ENCODE measurements at places on chromosomes 5 and 9.
A peak's percentile ranks its signal among the peaks of the same experiment; 100 is the strongest.

DNA sequence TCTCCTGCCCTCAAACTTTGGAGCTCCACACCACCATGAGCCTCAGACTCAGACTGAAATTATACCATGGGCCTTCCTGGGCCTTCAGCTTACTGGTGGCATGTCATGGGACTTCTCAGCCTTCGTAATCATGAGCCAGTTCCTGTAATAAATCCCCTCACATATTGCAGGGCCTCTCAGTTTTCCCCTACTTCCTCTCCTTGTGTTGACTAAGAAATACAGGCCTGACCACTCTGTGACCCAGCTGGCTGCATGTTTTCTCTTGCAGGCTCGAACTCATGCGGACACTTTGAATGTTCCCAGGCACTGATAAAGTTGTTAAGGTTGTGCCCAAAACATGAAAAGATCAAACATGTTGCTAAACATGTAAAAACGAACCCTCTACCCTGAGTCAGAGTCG lies 26.2 kb upstream of the SHC3 start:
- DNase-seq: no peak

- no peak for DNase-seq
Measured at GRCh38 chr5:131274326-131275063, 10.6 kb downstream of the CDC42SE2 start.

GRCh38 chr9:114643001-114643400 lies 14.6 kb downstream of the TEX53 start:
- DNase-seq: no peak

- peak; percentile 37 for DNase-seq
Measured at GRCh38 chr5:178232124-178232919, at the start of gene PHYKPL. TSS of gene PHYKPL (minus strand) at chr5:178232802. CDS start at chr5:178232550, 252 bp downstream.

DNA sequence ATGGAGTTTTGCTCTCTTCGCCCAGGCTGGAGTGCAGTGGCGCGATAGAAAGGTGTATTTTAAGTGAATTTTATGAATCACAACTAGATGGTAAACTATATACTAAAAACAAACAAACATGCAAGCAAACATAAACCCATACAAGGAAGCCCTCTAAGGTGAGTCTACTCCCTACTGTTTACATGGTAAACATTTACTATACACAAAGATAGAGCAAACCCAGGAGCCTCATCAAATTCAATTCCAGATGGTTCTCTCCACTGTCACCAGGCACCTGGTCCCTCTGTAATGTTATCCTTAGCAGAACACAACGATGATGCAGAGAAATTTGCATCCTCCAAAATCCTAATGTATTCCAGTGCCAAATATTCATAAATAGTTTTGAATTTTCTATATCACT lies 17.9 kb downstream of the ANKH start:
- DNase-seq: no peak

DNA sequence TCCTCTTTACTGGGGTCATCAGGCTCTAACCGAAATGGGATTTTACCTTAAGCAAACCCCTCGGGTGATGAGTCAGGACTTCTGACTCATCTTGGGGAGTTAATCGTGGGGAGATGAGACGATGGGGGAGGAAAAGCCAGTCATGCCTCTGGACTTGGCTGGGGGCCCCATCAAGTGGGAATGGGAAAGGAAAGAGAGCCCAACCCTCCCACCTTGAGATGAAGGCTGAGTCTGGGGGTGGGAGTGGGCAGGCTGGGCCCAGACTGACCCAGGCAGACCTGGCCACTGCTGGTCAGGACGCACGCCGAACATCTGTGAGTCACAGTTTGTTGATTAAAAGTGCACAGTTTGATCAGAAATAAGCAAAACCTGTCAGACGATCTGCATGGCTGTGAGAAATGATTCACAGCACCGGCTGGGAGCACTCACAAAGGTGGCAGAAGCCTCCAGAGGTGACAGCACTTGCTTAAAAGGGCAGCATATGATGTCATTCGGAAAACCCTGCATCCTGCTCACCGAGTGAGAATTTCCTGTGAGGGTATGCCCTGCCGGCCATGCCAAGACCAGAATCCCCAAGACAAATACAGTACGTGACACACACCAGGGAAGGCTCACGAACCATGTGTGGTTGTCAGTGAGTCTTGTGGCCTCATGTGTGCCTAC lies 50.0 kb upstream of the SLC25A51 start:
- no peak for DNase-seq

DNA sequence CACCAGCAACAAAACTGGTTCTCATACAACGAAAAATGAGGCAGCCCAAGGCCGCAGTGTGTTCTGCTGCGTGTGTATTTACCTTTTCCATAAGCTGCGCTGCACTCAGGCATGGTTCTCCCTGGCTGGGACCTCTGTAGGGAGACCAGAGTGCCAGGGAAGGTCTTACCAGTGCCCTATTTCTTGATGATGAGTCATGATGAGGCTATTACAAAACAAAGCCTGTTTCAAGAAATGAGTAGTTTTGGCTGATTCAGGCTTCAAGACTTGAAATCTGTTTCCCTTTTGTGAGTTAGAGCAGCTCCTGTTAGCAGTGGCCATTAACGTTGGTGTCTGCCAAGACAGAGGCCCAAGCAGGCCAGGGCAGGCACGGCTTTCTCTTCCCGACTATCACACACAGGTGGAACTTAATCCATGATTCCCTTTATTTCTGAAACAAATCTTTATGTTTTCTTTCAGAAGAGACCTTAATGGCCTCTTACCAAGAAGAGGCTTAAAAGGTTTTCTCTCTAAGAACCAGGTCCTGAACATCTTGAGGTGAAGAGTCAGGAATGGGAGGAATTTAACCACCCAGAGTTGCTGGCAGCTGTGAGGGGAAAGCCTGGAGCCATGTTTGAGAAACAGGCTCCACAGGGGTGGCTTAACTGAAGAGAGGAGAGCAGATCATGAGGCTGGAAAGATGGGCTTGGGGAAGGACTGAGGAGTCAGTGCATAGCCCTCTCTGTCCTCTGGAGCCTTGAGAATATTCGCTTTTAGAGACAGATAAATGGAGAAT lies 41.4 kb upstream of the TIFAB start:
- DNase-seq: no peak

DNA sequence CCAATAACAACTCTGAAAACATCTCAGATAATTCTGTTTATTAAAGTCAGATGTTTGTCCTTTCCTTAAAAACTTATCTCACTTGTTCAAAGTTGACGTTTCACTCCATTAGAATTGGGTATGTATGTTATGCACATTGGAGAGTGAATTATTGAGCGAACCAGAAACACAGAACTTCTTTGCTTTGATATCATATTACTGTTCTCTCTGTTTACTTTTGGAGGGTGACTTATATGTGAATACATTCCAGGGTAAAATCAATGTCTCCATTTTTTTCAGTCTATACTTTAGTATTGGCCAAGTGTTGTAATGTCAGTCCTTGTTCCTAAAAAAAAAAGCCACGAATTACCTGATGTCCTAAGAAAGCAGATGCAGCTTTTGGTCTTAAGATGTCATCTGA lies 307.4 kb downstream of the CSNK1G3 start:
- no peak for DNase-seq

DNA sequence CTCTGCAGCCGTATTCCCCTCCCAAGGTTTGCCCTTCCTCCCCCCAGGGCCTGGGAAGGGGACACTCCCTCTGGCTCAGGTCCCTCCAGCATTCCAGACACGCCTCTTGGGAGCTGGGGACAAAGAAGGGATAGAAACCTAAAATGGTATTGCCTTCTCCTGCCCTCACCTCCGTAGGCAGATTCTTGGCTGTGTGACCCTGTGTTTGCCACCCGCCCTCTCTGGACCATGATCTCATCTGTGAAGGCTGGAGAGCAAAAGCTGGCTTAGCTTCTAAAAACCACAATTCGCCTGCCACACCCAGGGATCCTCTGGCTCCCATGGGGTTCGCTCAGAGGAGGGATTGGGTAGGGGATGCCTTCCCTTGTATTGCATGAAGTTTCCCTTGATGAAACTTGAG lies 7.7 kb downstream of the AQP3 start:
- DNase-seq: no peak

DNA sequence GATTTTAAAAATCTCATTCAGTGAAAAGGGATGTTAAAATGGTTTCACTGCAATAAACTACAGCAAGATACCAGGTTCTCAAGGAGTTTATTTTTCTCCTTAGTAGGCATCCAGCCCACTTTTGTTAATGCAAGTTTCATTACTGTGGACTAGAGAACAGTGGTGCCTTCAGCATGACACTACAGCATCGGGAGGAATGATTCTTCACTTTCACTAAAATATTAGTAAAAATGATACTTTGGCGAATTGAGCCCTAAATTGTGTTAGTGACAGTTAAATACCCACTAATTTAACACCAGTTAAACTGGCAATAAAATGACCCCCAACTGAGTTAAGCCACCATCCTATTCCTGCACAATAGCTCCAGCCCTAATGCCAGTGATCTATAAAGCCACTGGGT lies 152.2 kb upstream of the MPDZ start:
- DNase-seq: no peak

DNA sequence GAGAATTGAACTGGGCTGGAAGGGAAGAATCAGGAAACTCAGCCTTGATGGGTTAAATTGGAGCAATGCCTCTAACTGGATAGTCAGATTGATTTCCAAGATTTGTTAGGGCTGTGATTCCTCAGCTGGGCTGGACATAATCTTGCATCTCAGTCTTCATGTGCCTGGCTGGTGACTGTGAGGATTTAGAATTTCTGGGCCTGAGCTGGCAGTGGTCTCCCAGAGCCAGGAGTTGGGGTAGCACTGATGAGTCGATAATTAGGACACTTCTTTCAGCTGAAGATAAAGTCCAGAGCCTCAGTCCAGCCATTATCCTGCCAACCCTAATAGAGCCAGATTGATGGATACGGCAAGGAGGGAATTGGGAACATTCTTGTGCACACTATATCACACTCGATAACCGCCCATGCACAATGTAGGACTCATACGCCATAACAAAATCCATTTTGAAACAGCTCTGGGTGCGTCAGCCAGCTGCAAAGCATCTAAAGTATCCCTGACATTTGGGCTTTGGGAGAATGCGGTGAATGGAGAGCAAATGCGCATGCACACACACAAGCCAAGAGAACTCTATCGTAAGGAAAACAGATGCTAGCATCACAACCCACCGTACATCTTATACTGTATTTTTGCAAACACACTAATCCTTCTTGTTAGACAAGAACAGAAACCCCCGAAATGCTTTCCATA lies 405.1 kb upstream of the KLF4 start:
- no peak for DNase-seq

GRCh38 chr5:14143841-14144585 lies 871 bp downstream of the TRIO start:
- DNase-seq: peak; percentile 1

DNA sequence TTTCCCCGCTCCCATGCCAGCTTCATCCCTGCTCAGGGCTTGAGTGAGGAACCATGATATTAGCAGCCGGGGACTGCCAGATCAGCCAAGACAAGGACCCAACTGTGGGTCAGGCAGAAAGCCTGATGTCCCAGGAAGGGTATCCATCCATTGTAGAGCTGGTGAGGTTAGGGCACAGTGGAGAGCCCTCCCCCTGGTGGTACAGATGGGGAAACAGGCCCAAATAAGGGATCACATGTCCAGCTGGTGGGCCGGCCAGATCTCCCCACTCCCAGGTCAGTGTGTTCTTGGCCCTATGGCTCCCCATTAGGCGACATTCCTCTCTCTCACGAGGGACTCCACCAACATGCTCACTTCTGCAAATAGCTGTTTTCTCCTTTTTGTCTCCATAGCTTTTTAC lies 9.0 kb downstream of the CDX1 start:
- DNase-seq: no peak

DNA sequence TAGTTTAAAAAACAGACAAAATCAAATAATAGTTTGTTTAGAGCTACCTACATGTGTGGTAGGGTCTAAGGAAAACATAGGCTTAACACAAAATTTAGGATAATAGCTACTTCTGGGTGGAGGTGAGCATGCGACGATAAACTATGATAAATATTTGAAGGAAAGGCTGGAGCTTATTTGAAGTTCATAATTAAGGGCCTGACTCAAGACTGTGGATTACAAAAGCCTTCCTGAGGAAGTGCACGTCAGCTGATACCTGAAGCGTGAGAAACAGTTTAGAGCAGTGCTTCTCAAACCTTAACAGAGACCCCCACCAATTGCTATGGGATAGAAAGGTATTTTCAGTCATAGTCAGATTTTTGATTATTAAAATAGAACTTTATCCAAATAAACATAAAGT lies 20.4 kb upstream of the UBLCP1 start:
- no peak for DNase-seq

DNA sequence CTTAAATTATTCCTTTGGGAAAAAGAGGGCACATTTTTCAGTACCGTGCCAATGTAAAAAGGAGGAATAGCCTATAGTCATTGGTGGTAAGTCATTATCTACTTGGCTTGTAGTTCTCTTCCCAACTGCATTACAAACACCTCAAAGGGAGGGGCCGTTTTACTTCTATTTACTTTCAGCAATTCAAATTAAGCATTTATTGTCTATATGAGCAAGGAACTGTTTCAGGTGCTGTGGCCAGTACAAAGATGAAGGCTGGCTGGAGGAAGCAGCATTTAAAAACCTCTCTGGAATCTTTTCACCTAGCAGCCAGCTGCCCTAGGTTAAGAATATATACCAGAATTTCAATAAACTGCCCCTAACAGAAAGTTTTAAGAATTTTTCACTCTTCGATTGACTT lies 48.9 kb downstream of the SEMA6A start:
- DNase-seq: no peak

- no peak for DNase-seq
Measured at GRCh38 chr5:58913406-58913990, 330.6 kb downstream of the RAB3C start.

DNA sequence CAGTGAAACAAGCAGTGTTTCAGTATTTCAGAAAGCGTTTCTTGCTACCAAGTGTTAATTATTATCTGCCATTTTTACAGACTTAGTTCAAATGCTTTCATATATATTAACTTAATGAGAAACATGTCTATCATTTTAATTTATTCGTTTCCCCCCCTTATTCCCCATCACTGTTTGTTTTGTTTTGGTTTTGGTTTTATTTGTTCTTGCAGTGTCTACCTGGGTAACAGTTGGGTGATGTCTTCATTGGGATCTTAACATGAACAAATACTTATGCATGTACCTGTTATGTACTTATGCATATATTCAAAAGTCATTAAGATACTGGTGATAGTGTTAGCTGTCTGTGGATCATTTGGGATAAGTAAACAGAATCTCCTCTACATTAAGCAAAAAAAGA lies 108.0 kb downstream of the CDC42SE2 start:
- DNase-seq: no peak

DNA sequence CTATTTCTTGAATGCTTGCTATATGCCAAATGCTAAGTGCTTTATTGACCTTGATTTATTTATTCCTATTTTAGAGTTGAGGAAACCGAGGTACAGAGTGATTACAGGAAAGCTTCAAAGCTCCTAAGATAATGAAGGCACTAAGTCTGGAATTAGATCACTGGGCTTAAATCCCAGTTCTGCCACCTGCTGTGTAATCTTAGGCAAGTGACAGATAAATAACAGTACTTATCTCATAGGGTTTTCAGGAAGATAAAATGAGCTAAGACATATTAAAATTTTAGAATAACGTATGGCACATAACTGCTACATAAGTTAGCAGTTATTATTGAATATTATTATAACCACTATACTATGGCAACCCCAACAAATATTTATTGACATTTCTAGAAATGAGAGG lies 843.8 kb downstream of the DTWD2 start:
- no peak for DNase-seq

GRCh38 chr5:170348137-170348633 lies 41.0 kb downstream of the KCNMB1 start:
- no peak for DNase-seq

- DNase-seq: no peak
Measured at GRCh38 chr5:164799391-164799790, 1294.0 kb downstream of the MAT2B start.

Data from T follicular helper cell (primary cell).